Breast epithelium (tissue), 4 donors: ENCODE measurements at places on chromosomes 13 and 19.

DNA sequence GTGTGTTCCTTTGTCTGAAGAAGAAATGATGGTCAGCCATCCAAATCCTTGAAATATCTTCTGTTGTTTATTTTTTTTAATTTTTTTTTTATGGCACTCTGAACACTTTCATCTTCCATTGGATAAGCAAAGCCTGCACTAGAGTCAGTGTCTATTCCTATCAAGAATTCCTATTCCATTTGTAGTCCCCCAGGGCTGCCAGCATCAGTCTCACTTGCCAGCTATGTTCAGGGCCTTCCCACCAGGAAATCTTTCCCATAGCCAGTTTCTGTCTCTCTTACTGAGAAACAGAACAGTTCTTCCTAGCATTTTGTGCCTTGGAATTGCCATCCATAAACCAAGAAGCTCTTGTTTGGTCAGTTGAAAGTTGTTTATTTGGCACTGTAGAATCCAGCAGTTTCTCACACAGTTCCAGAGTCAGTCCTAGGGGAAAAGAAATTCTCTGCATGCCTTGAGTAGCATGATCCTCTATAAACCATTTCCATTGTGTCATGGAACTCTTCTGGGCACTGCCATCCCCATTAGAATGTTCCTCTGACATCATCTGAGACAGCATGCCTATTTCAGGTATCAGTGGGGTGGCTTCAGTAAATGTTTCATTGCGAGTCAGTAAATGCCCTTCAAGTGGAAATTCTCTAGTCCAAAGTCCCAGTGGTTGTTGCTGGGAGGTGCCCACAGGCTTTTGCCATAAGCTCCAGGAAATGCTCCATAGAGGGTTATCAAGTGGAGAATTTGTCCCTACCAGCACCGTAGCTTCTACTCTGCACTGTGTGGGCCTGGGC, 18.7 kb upstream of the SPRYD7 start:
- no peaks in the 10 kb centered on the region for H3K27me3 ChIP-seq
- no peaks in the 10 kb centered on the region for H3K36me3 ChIP-seq
- H3K4me1 ChIP-seq, result no peaks in the 10 kb centered on the region
- no peak overlapping the region for H3K27ac ChIP-seq
- H3K4me3 ChIP-seq, result no peak overlapping the region
- DNase-seq, result no peak

DNA sequence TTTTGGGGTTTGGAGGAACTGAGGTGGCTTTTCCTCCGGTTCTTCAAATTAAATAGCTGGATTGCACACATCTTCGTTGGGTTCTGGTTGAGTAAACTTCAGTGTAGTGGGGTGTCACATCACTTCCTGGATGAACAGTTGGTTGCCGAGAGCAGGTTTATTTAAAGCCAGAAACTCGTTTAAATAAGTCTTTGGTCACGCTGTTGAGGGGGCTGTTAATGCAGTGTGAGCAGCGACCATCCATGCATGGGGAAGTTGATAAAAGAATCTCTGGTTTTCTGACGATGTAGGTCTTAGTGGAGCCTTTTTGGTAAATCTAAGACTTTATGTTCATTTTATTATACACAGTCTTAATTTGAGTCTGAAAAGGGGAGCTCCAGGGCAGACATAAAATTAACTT, 351.2 kb upstream of the ARGLU1 start:
- no peaks in the 10 kb centered on the region for H3K36me3 ChIP-seq
- H3K4me1 ChIP-seq, result no peaks in the 10 kb centered on the region
- no peak overlapping the region for H3K27ac ChIP-seq
- H3K27me3 ChIP-seq, result no peaks in the 10 kb centered on the region
- no peak for DNase-seq

GRCh38 chr19:30090963-30091362, 148.9 kb downstream of the URI1 start:
- H3K36me3 ChIP-seq, result no peaks in the 10 kb centered on the region
- H3K27me3 ChIP-seq, result no peaks in the 10 kb centered on the region
- DNase-seq, result no peak
- H3K4me1 ChIP-seq, result no peaks in the 10 kb centered on the region
- H3K27ac ChIP-seq, result no peak overlapping the region
- no peak overlapping the region for H3K4me3 ChIP-seq

GRCh38 chr19:29841209-29841558, 29.4 kb downstream of the CCNE1 start:
- DNase-seq, result no peak
- peaks cover 18% of the 10 kb centered on the region for H3K27me3 ChIP-seq
- H3K4me1 ChIP-seq, result no peaks in the 10 kb centered on the region

DNA sequence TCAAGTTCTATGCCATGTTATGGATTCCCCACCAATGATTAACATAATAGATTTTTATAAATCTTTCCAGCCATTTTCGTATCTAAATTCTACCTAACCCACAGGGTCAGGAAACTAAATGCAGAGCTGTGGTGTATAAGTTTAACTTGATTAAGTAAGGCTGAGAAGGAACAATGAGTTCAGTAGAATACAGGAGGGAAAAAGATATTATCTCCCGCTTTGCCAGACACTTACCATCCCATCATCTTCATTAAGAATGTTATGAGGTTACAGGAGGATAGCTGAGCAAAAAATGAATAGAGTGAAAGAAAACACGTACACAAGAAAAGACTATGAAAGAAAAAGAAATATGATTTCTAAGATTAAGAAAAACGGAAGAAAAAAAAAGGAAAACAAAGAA, 27.1 kb downstream of the N4BP2L2 start:
- no peak overlapping the region for H3K4me3 ChIP-seq
- no peaks in the 10 kb centered on the region for H3K36me3 ChIP-seq
- no peaks in the 10 kb centered on the region for H3K4me1 ChIP-seq

DNA sequence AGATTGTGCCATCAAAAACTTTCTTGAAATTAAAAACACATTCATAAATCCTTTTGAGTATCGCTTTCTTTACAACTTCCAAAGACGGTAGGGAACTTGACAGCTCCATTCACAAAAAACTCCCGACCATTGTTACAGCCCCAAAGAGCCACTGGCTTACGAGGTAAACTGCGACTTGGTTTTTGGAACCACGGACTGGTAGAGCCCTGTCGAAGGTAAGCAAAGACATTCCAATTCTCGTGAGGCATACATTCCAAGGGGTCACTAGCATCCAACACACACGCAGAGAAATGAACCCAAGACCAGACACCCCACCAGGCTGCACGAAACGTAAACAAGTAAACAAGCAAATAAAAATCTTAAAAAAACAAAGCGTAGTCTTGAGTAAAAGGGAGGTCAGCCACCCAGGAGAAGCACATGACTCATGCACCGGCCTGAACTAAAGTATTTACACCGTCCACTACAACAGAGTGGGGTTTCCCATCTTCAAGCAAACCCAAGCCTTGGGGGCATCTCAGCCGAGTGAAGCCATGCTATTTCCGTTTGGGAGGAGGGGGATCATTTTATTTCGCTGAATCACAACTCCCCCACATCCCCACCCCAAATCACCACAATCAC, 1.4 kb downstream of the BRD4 start:
- no peaks in the 10 kb centered on the region for H3K36me3 ChIP-seq
- peaks cover 3% of the 10 kb centered on the region for H3K4me1 ChIP-seq
- peak overlapping the region; percentile 93 for H3K27ac ChIP-seq
- no peaks in the 10 kb centered on the region for H3K27me3 ChIP-seq
- DNase-seq, result peak; percentile 39
- peak overlapping the region; percentile 70 for H3K4me3 ChIP-seq

DNA sequence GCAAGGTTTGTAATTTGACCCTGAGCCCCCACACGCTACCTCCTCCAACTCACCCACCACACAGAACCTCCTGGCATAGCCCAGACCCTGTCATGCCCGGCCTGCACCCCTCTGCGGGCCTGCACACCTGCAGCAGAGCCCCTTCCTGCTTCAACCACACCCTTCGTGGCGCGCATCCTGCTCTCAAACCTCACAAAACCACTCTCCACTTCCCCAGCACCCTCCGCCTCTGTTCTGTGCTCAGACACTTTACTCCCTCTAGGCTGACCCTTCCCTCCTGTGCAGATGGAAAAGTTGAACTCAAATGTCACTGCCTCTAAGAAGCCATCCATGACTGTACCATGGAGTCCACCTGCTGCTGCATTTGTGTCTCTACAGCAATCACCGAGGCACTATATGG, 28.5 kb downstream of the FAAP24 start:
- no peak for DNase-seq
- H3K27ac ChIP-seq, result no peak overlapping the region
- H3K4me1 ChIP-seq, result no peaks in the 10 kb centered on the region
- no peaks in the 10 kb centered on the region for H3K27me3 ChIP-seq
- no peaks in the 10 kb centered on the region for H3K36me3 ChIP-seq
- H3K4me3 ChIP-seq, result no peak overlapping the region
